ENCODE measurements at places on chromosomes 7 and 10.

GRCh38 chr10:124649214-124649613, 95.0 kb downstream of the FAM53B start:
- DNase-seq: no peak

GRCh38 chr10:20040012-20040411, 223.8 kb downstream of the PLXDC2 start:
- DNase-seq: no peak

GRCh38 chr10:124911124-124912067, 30.5 kb upstream of the ZRANB1 start:
- no peak for DNase-seq

- DNase-seq: no peak
These were observed 54.6 kb downstream of the BPGM start for GRCh38 chr7:134701272-134701671.

DNA sequence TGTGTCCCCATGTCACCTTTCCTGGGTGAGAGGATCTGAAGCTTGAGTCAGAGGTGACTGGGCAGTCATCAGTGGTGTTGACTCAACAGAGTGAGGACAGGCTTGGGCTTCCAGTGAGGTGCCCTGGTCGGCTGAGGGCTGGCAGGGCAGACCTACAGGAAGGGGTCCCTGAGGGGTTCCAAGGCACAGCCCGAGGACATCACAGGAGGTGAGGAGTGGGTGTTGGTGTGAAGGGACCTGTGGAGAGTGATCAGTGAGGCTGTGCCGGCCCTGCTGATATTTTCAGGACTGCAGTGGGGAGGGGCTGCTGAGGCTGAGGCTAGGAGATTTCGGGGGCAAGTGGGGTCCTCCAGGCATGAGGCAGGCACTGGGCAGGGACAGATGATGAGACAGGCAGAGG, 545.5 kb downstream of the TCERG1L start:
- no peak for DNase-seq

- peak; percentile 23 for DNase-seq
These were observed at the start of gene CACNB2 for GRCh38 chr10:18140149-18140956. CACNB2 (plus strand) TSS chr10:18140424.

All from fibroblast of the conjunctiva (primary cell).